HCT116 (cell line): ENCODE measurements at places on chromosomes 12 and 14. TPM values are rescaled to one million over a fixed set of nuclear protein-coding genes. Genes with fewer than 3 reads are reported as not detected.

Gene ZNF219
- 16.6 TPM for total RNA-seq

Gene USP15
- 49.5 TPM for total RNA-seq

Gene CMKLR1
- 0.15 TPM for total RNA-seq

DNA sequence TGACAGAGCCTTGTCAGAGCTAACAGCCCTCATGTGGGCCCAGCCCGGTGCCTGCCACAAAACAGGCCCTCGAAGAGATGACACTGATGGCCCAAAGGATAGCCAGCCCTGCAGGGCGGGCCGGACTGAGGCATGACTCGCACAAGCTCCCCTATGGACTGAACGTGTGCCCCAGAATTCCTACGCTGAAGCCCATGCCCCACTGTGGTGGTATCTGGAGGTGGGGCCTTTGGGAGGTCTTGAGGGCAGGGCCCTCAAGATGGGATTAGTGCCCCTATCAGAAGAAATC, 38.6 kb downstream of the CHGA start:
- no peak overlapping the region for H3K27ac ChIP-seq
- H3K4me1 ChIP-seq: peaks cover 45% of the 10 kb centered on the region
- H3K27me3 ChIP-seq: no peaks in the 10 kb centered on the region
- peaks cover 5% of the 10 kb centered on the region; the same call in 1 of the 2 replicates for H3K36me3 ChIP-seq

- DNase-seq: no peak
- no peaks in the 10 kb centered on the region for H3K27me3 ChIP-seq
- no peak overlapping the region for H3K4me3 ChIP-seq
- H3K27ac ChIP-seq: no peak overlapping the region
- peaks cover 3% of the 10 kb centered on the region; the same call in 1 of the 2 replicates for H3K4me1 ChIP-seq
These were observed 213.4 kb downstream of the NUBPL start for GRCh38 chr14:31774567-31774966.

GRCh38 chr12:124705545-124706138, 138.2 kb upstream of the NCOR2 start:
- no peaks in the 10 kb centered on the region for H3K27me3 ChIP-seq
- H3K27ac ChIP-seq: no peak overlapping the region
- peaks cover 6% of the 10 kb centered on the region; the same call in 1 of the 2 replicates for H3K4me1 ChIP-seq
- H3K36me3 ChIP-seq: no peaks in the 10 kb centered on the region

DNA sequence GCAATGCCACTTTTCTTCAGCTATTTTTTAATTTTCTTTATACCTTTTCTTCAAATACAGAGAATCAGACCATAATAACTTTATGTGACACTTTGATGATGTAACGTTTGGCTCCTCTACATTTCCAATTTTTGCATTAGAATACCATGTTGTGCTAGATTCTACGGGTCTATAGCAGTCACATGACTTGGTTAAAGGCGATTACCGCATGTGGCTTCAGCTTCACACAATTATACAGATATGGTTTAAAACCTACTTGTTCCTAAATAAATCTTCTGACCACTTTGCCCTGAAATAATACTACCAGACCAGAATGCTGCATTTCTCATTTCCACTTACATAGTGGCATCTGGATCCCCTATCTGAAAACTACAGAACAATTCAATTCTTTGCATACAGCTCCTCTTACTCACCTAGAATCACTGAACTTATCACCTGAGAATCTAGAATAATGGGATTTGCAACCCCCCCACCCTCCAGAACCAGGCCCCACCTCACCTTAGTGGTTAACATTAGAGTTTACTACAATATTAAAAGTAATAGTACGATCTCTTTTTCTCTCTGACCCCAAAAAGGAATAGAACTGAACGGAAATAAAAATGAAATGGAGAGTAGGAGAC, 1.3 kb downstream of the MAX start:
- H3K27ac ChIP-seq: no peak overlapping the region
- no peaks in the 10 kb centered on the region for H3K27me3 ChIP-seq
- H3K36me3 ChIP-seq: no peaks in the 10 kb centered on the region
- H3K4me1 ChIP-seq: peaks cover 16% of the 10 kb centered on the region; the same call in 1 of the 2 replicates

GRCh38 chr14:34237081-34237480, 225.0 kb downstream of the SPTSSA start:
- DNase-seq: no peak
- no peaks in the 10 kb centered on the region for H3K36me3 ChIP-seq
- H3K4me3 ChIP-seq: no peak overlapping the region
- H3K4me1 ChIP-seq: no peaks in the 10 kb centered on the region
